Stimulated activated CD8-positive, alpha-beta memory T cell treated with anti-CD3 and anti-CD28 coated beads, Interleukin-7, amount 100 ng/mL, for 1 hour (primary cell): ENCODE measurements at places on chromosomes 13 and 19.

- no peak for DNase-seq
Measured at GRCh38 chr19:1223018-1223855, 14.6 kb downstream of the CBARP start.

DNA sequence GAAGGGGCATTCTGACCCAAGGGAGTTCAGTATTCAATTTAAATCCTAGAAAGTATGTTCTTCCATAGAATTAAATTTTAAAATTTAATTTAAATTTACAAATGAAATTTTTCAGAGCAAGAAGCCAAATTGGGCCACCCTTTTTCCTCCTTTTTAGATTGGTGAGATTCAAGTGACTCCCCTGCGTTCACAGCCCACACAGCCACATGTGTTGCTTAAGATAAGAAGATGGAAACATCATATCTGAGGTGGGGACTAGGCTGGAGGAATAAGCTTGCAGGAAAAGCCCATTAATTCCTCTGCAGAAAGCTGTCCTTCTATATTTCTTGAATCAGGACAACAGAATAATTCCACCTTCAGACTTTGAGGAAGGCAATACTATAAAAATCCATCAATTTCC, 392.7 kb upstream of the ZNF507 start:
- no peak for DNase-seq

DNA sequence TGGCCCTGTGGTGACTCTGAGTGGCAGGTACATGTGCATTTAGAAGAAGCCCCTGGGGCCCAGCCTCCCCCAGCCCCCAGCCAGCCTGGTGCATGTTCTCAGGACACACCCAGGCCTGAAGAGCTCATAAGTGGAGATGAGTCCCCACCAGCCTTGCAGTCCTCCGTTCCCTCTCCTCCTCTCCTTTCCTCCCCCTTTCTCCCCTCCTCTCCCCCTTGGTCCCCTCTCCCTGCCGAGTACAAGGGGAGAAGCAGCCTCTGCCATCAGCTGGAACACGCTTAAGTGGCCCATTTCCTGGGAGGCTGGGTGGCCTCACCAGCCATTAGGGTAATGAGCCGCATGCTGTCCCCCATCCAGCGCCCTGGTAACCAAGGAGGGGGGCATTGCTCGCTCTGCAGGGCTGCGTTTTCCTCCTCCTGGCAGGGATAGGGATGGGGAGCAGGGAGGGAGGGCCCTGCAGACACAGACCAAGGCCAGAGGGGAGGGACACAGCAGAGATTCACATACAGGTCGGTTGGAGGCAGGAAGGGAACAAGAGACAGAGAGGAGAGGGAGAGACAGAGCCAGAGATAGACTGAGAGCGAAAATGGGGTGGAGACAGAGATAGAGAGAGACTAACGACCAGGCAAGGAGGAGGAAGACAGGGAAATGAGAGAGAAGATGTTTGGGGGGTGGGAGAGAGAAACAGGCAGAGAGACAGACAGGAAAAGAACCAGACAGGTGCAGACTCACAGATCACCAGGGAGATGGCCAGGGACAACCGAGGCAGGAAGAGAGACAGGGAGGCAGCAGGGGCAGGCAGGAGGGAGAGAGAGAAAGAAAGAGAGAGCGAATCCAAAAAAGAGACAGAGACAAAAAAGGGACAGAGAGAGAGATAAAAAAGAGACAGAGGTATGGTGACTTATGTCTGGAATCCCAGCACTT, 19.3 kb upstream of the DPP9 start:
- DNase-seq: no peak

DNA sequence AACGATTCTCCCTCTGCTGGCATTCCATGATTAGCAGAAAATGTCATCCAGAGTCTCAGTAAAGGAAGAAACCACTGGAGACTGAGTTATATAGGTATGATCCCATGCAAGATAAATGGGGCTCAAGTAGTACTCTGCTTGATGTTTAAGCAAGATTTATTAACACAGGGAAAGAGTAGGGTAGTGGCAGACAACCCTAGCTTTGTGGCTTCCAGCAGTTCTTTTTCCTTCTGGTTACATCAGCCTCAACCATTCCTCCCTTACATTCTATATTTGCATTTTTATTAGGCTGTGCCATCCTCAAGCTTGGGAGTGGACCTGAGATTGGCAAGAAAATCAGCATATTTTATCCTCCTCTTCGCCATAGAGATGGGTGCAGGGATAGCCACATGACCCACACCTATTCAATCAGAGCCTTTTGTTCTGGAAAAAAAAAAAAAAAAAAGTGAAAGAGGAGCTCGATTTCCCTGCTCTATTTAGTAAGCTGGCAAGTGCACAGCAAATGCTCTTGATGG, 402.1 kb downstream of the ZNF536 start:
- no peak for DNase-seq

DNA sequence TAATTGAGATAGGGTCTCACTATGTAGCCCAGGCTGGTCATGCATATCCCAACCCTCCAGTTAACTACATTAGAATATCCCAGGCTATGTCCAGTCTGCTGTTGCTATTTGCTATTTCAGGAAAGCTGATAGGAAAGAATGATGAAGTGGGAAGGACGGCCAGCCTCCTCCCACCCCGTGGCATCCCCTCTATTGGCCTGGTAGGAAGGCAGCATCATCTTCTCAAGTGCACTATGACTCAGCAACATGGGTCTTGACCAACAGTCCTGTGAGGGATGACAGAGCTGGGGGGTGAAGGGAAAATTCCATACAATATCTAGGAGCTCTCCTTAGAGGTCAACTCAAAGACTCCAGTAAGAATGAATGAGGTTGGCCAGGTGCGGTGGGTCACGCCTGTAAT, 48.0 kb upstream of the ABCC4 start:
- DNase-seq: no peak

DNA sequence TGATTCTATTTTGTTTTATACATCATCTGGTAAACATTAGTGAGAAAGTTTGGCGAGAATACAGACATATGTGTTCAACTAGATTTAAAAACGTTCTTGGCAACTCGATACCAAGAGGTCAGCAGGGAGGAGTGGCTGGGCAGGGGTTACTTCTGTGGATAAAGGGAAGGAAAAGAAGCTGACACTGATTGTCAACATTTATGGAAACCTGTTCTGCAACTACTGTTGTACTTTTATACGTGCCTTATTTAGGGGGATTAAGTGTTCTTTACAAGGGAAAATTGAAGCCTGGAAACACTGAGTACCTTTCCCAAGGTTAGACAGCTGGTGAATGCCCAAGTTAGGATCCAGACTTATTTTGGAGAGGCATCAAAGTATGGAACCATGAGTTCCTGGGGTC, 65.0 kb downstream of the MTUS2 start:
- no peak for DNase-seq

DNA sequence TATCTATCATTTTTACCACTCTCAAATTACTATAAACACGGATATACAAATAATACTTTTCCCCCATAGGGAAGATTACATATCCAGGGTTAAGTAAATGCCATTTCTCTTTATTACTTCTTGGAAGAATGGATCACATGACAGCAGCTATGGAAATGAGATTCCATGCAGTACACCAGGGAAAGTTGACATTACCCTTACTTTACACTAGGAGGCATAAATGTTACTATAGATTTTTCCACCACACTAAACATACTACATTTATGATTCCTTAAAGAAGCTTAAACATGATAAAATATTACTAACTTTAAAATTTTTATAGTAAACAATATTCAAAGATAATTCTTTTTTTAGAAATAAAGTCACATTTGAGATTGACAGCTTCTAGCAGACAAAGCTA, 611.4 kb downstream of the PCDH9 start:
- DNase-seq: no peak

DNA sequence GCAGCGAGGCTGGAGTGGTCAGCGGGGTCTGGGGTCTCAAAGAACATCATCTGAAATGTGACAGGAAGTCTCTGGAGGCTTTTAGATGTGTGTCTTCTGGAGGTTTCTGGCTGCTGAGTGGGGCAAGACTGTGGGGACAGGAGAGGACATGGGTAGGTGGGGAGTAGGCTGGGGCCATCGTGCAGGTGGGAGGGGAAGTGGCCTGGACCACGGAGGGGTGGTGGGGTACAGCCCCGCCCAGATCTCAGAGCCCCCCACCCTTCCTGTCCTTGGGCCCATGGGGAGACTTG, 6.2 kb downstream of the AP1M1 start:
- no peak for DNase-seq

DNA sequence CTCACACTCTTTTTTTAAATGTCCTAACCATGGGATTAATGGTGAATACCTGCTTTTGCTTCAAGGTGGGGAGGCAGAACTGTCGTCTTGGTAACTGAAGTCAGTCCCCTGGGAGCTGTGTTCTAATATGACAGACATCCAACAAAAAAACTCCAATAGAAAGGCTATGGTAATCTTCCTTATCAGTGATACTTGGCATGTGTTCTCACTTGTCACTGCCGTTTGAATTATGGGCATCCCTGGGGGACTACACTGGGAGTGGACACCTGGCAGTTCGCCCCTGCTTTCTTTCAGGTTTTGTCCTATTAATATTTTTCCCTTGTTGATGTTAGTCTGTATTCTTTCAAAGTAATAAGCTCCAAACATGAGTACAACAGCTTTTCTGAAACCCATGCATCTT, 252.6 kb downstream of the SLITRK5 start:
- no peak for DNase-seq

DNA sequence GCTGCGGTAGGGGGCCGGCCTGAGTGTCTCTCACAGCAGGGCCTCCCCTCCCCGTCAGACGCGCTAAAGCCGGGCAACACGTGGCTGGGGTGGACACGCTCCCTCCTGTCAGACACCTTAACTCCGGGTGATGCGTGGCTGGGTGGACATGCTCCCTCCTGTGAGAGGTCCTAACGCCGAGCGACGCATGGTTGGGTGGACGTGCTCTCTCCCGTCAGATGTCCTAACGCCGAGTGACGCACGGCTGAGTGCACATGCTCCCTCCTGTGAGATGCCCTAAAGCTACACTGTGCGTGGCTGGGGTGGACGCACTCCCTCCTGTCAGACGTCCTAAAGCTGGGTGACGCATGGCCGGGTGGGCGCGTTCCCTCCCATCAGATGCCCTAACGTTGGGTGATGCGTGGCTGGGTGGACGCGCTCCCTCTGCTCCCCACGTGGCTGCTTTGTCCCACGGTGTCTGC, 126.1 kb upstream of the MCF2L start:
- no peak for DNase-seq

GRCh38 chr13:31880851-31881494, 141.6 kb downstream of the RXFP2 start:
- no peak for DNase-seq

DNA sequence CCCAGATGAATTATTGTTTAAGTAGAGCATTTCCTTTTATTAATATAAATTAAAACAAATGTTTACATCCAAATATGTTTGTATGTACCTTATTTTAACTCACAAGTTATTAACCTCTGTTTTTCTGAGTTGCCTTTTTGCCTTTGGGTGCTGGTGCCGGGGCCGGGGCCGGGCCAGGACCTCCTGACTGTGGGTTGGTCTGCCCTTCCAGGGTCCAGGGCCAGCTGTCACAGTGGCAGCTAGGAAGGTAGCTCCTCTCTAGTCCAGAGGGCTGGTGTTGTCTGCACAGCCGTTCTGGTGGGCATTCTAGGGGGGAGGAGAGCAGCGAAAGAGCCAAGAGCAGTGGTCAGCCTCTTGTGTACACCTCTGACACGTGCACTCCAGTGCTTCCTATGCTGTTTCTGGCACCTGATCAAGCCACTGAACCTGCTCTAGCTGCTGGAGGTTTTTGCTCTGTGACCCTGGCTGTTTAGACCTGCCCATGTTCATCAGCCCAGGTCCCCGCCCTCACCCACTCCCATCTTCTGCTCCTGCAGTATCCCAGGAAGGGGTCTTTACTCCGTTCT, 2.0 kb upstream of the UBA2 start:
- no peak for DNase-seq

GRCh38 chr19:57850553-57851017, 926 bp downstream of the ZNF587 start:
- no peak for DNase-seq

- no peak for DNase-seq
Measured at GRCh38 chr13:108269601-108270328, at the start of gene TNFSF13B. Gene TNFSF13B (plus strand): TSS chr13:108269718. CDS start chr13:108269896, 178 bp downstream.

DNA sequence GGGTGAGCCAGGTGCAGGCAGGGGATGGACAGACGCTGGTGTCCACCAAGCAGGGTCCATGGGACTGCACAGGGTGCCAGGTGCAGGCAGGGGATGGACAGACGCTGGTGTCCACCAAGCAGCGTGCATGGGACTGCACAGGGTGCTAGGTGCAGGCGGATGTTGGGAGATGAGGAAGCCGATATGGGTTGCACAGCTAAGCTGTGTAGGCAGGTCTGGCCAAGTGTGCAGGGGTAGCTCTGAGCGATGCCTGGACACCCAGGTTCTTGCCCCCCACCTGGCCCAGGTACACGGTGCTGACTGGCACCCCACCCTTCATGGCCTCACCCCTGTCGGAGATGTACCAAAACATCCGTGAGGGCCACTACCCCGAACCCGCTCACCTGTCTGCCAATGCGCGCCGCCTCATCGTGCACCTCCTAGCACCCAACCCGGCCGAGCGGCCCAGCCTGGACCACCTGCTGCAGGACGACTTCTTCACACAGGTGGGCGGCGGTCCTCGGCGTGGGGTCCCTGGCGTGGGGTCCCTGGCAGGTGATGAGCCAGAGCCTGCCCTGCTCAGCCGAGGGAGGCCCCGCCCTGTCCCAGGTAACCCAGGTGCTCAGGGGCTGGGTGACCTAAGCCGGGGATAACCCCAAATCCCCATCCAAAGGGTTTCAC, 3.9 kb downstream of the PLK5 start:
- no peak for DNase-seq

DNA sequence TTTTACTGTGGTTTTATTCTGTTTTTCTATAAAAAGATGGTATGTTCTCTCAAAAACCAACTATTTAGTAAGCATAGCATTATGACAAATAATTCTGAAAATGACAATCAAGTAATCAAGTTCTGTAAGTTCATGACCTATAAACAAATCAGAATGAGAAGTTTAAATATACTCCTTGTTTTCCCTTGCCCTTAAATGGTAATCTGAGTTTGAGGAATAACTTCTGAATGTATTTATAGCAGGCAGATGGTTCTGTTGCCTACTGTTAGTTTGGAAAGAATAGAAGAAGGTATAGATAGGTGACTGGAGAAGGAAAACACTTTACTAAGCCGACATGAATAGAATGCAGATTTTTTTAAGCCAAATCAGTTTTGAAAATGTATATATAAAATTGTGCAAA, 63.9 kb downstream of the POSTN start:
- DNase-seq: no peak
